AML-193 (cell line): ENCODE measurements at places on chromosomes 2 and 18.

GRCh38 chr2:200968735-200969134 lies 5.3 kb upstream of the ORC2 start:
- no peak for DNase-seq

DNA sequence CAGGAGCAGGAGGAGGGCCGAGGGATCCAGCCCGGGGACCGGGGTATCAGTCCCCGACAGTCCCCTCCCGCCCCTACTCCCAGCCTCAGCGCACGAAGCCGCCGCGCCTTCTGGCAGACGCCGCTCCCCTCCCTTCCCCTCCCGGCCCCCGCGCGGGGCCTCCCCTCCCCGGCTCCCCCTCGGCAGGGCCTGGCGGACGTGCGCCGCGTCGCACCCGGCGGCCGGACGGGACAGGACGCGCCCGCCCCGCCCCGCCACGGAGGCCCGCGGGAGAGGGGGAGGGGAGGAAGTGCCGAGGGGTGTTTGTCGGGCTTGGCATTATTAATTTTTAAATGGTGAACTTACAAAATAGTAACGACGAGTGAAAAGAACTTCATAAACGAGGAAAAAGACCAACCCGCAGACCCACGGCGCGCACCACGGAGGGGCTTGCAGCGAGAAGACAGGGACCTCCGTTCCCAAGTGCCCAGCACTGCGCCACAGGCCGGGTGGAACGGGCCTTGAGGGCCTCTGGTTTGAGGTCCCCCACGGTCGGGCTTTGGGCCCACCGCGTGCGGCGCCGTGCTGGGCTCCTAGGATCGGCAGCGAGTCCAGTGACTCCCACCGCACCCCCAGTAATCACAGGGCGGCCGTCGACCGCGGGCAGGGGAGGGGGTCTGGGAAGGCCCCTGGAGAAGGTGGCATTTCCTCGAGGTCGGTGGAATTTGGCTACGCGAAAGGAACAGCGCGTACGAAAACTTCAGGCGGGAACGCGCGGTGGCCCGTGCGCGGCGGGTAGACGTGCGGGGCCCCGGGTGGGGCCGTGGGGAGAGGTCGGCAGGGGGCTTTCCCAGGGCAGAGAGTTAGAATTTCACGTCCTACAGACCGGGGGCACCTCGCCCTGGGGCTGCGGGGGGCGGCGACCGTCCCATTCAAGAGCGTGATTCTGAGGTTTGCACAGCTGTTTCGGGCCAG lies 954 bp upstream of the CTDSP1 start:
- DNase-seq, result peak; percentile 66

GRCh38 chr18:22057908-22058527 lies 111.4 kb upstream of the GATA6 start:
- DNase-seq, result no peak

- no peak for DNase-seq
Observed at GRCh38 chr2:20515290-20516220, 68.7 kb downstream of the RHOB start.

DNA sequence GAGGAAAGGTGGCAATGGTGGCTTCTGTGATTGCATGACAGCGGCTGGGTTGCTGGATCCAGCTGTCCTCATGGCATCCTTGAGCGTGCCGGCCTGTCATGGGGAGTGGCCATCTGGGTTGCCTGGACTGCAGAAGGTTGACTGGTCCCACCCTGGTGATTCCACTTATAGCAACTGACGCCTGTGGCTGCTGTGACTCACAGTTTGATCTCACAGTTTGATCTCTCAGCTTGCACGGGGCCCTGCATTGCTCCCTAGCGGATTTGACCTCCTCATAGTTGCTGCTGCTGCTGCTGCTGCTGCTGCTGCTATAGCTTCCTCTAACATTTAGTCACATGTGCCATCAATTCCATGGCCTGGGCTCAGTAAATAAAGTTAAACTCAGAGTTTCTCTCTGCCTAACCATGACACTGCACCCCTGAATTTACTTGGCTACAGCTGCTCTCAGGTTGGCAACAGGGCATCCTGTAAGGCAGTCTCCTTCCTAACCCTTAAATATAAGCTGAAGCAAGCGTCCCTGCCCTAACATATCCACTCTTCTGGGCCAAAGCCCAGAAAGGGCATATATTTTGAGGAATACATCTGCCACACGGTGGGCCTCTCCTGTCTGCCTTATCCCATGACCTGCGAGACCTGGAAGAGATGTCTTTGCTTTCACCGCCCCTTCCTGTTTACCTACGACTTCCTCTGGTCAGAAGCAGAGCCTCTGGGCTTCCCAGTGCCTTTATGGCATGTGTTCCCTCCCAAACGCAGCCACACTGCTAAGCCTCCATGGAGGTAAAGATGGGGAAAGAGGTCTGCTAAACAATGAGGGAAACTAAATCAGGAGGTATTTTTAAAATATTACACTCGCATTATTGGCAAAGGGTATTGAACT lies 37.8 kb upstream of the CCDC150 start:
- no peak for DNase-seq

DNA sequence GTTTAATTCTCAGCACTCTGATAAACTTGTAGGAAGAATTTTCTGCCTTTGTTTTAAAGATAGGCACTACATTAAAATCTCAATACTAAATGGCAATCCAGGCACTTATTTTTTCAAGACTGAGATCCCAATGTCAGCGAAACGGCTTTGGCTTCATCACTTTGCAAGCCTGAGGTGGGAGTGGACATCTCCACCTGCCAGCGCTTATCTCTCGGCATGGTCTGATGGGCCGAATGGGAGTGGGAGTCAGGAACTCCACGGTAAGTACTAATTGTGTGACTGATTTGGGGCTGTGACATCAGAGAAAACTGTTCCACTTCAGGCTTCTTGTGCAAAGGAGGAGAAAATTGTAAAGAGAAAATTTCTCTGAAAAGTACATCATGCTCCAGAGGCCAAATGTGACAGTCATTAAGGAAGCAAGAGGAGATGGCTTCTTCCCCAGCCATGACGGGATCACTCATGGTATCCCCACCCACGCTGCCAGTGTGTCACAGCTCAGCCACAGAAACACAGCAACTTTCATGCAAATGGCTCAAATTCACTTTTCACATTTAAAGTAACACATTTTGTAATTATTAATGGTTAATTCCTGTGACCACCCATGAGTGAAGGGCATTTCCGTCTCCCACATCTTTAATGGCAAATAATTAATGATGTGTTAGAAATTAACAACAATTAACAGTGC lies 385.5 kb upstream of the HNRNPA3 start:
- DNase-seq, result no peak

GRCh38 chr2:10091182-10091888 lies 11.1 kb upstream of the CYS1 start:
- no peak for DNase-seq

- no peak for DNase-seq
Observed at GRCh38 chr18:22985250-22985649, 52.1 kb downstream of the RBBP8 start.

DNA sequence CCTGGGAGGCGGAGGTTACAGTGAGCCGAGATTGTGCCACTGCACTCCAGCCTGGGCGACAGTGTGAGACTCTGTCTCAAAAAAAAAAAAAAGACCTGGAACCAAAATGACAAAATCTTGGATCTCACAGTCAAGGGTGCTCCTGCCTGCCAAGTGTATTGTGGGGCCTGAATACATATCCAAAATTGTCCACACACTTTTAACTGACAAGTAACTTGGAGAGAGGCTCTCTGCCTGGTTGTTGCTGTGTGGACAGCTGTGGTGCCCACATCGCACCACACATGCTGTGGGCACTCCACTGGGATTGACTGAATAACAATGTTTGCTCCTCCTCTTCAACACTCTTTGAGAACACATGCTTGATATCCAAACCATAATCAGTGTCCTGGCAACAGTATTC lies 117.6 kb upstream of the REV1 start:
- DNase-seq, result no peak

- DNase-seq, result no peak
Observed at GRCh38 chr2:229104974-229105387, 166.1 kb downstream of the PID1 start.

- no peak for DNase-seq
Observed at GRCh38 chr2:57943315-57943714, 103.3 kb upstream of the VRK2 start.

GRCh38 chr2:172884336-172884735 lies 148.7 kb downstream of the RAPGEF4 start:
- DNase-seq, result no peak

- no peak for DNase-seq
Observed at GRCh38 chr2:104673225-104673624, 180.7 kb upstream of the POU3F3 start.

DNA sequence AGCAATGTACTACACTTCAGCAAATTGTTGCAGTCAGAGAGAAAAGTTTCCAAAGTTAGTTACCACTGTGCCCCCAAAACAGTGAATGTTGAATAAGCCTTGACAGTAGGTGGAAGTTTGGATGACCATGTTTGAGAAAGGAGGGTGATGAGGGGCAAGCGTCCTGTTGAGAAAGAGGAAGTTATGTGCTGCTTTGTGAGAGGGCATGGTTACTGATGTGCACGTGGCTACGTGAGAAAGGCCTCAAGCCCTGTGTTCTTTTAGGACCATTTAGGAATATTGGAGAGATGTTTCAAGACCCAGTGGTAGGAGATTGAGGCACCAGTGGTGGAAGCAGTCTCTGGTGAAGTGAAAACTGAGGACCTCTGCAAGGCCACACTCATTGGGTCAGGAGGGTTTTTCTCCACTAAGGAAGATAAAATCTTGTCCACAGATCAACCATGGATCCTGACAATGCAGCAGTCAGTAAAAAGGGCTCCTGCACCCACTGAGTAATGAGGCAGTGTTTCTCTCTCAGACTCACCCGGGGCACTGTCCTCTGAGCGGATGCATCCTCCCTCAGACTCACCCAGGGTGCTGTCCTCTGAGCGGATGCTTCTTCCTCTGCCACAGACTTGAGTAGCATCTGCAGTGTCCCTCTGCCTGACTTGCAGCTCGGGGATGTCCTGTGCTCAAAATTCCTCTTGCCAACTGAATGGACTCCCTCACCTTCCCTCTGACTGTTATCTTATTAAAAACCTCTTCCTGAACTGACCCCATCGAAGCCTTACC lies 34.7 kb upstream of the ACTR3 start:
- DNase-seq, result peak; percentile 45

DNA sequence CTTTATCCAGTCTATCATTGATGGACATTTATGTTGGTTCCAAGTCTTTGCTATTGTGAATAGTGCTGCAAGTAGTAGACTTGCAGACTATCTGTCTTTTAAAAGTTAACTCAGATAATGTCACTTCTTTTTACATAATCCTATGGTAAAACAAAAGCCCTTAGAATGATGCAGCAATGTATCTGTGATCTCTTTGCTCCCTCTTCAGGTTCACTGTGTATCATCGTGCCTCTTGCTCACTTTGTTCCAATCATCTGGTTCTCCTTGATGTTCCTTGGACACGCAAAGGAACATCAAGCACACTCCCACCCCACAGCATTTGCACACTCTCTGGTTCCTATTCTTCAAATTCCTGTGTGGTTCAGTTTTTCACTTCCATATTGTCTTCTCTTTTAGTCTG lies 472.5 kb upstream of the ZNF804A start:
- no peak for DNase-seq

DNA sequence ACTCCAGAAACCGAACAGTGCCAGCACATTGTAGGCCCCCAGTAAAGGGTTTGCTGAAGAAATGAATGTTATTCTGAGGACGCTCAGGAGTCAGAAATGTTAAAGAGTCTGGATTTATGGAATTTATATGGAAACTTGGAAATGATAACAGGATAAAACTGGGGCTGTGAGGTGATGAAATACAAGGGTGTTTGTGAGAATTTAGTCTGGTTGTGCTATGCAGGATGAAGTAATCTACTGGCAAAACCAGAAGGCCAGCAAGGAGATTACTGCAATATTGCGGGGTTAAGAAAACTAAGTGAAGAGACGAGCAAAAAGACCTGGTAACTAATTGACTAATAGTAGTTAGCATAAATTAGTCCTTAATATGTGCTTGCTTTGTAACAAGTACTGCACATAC lies 467.8 kb downstream of the ZEB2 start:
- DNase-seq, result no peak

GRCh38 chr2:168952424-168952823 lies 51.3 kb downstream of the G6PC2 start:
- DNase-seq, result no peak

DNA sequence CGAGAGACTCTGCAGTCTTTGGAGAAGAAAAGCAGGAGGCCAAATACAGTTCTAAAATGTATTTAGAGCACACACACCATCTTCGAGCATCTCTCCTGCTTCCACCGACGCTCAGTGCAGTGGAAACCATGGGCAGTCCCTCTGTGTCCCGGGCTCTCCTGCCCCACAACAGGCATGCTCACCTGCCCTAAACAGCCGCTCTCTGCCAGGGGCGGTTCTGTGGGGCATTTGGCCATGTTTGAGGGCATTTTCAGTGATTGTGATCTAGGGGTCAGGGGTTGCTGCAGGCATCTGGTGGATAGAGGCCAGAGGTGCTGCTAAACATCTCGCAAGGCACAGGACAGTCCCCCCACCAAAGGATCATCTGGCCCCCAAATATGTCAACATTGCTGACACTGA lies 55.8 kb downstream of the EMX1 start:
- no peak for DNase-seq

GRCh38 chr2:144256996-144257707 lies 262.8 kb downstream of the ZEB2 start:
- no peak for DNase-seq

DNA sequence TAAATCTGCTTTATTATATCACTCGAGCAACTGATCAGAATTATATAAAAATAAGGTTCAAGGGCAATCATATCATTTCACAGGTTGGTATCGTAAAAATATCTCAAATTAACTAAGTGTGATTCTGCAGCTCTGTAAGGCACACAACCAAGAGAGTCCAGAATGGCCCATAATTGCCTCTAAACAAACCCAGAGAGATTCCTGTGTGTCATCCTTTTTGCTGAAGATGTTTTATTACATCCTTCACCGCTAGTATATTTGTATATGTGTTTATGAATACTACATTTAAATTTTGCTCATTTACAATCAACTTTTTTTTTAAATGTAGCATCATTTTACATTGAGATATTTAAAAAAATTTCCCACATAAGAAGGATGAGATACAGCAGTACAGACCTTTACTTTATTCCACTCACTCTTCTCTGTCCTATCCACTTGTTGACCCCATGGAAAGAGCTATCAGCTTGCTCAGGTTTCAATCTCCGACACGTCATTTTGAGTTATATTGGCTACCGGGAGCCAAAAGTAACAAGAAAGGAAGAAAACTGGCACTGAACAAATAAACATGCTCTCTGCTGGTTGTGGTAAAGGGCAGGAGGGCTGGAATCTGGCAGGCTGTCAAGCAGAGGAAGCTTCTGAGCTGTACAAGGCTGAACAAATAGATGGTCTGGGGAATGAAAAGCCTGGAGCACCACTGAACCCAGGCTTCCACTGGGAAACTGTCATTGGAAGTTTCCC lies 23.1 kb downstream of the PLA2R1 start:
- DNase-seq, result no peak
